ENCODE measurements at places on chromosomes 3 and 15.
A peak's percentile ranks its signal among the peaks of the same experiment; 100 is the strongest.

- DNase-seq, result no peak
Measured at GRCh38 chr3:106629215-106629832, 747.9 kb upstream of the CCDC54 start.

GRCh38 chr3:43913036-43913948, 222.6 kb downstream of the ABHD5 start:
- DNase-seq, result no peak

GRCh38 chr3:111605018-111605417, 9.9 kb upstream of the ZBED2 start:
- DNase-seq, result peak; percentile 79

GRCh38 chr3:50610992-50611463, 546 bp downstream of the CISH start:
- no peak for DNase-seq

DNA sequence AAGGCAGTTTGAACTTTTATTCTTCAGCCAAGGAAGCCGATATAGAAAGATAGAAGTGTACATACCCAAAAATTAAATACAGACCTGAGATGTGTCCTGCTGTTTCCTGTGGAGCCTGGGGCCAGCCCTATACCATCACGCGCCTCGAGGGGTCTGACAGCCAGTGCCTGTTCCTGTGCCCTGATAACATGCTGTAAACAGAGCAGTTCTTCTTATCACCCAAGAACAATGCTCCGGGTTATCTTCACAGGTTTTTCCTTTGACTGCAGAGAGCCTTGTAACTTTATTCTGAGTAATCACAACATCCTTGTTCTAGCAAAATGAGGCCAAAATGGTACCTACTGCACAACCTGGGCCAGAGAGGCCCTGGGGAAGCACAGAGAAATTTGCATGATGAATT, 289.7 kb upstream of the CHRM5 start:
- DNase-seq, result no peak

DNA sequence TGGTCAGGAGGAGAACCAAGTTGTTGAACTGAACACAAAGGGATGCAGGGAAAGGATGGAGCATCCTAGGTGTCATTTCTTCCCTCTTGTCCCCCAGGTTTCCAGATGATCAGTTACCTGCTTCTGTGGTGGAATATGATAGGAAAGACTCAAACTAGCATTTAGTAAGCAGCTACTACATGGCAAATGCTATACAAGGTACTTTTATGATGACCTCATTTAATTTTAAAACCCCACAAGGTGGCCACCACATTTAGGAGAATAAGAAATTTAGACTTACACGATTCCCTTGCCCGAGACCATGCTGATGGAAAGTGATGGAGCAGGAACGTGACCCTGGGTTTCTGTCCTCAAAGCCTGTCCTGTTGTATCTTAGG, 40.9 kb downstream of the CCR4 start:
- DNase-seq, result no peak

GRCh38 chr3:136626493-136626892, 125.7 kb downstream of the STAG1 start:
- DNase-seq, result peak; percentile 32

DNA sequence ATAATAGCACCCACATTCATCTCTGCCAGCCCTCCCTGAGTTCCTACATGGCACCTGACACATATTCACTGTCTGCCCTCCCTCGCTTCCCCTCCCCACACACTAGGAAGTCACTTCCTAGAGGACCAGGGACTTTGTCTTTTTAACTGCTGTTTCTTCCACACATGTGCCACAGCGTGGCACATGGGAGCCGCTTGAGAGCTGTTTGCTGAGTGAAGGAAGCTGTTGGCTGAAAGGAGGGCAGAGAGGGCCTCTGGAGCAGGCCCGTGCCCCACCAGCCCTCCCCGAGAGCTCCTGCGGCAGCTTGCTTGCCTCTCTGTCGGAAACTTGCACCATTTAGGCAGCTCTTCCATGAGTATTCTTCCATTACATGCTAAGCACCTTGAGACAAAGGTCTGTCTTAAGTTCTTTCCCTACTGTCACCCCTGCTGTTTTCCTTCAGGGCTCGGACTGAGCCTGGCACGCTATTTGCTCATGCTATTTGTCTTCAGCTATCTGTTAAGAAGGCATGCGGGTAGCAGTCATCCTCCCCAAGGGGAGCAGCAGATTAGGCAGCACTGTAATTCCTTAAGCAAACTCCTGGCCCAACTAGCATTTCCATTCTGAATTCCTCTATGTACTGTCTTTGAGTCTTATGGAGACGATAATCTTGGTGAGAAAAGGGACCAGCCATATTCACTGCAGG, 72.2 kb downstream of the CACNA1D start:
- DNase-seq, result no peak

GRCh38 chr3:11764931-11765363, 81.7 kb downstream of the TAMM41 start:
- DNase-seq, result peak; percentile 92

DNA sequence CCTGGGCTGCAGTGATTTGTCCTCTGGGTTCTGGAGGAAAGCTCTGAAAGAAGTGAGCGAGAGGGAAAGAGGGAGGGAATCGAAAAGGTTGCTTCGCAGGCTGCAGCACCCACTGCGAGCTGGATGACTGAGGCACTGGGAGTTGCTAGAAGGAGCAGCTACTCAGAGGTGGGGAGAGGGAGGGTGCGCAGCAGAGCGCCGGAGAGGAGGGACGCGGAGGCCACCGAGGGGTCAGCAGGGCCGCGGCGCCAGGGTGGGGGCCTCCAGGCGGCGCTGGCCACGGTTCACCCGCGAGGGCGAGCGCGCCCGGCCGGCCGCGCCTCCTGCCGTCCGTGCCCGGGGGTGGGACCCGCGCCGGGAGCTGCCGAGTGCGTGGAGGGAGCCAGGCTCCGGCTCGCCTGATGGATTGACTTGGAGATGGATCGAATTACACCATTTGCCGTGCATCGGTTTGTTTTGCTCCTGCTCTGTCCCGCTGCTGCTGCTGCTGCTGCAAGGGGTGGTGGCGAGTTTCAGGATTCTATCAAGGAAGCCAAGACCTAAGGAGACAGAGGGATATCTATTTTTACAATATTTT, at the start of gene SEMA6D:
SEMA6D (plus strand) TSS at position 470 of the 577 bp plus-strand sequence. CDS start 42,294 bp downstream, outside the sequence.
- DNase-seq, result peak; percentile 73

DNA sequence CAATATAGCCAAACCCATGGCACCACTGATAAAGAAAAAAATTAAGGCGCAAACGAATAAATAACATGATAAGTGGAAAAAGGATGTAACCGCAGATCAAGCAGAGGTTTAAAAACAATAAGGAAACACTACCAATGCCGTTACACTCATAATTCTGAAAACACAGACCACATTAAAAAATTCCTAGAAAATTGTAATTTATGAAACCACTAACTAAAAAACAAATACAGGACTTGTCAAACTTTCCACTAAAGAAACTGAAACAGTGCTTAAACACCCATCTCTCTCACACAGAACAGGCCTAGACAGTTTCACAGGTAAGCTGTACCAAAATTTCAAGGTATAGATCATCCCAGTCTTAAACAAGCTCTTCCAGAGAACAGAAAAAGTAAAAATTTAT, 28.4 kb downstream of the PCSK6 start:
- no peak for DNase-seq

- peak; percentile 63 for DNase-seq
Measured at GRCh38 chr15:39438799-39439592, 141.9 kb upstream of the THBS1 start.

DNA sequence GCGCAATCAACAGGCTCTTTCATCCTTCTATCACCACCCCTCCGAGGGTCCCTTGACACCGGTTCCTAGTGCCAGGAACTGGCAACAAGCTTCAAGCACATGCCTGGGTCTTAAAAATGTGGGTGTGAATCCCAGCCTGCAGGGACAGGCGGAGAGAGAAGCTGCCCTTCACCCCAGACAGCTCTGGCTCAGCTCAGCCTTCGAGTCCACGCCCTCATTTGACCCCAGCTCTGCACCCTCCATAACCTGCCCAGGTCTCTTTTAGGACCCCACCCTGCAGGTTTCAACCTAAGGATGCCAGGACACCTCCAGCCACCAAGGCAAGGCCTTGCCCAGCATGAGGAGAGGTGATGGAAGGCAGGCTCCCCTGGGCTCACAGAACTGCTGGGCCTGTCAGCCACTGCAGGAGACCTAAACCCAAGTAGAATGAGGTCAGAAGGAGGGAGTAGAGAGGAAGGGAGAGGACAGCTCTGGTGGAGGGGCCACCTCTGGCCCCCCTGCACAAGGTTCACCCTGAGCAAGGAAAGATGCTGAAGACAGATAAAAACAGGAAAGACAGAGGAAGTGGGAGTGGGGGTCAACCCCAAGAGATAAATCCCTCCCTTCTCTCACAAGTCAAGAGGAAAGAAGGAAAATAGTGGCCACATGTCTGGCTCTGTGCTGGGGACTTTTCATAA, 2.6 kb upstream of the LOXL1 start:
- DNase-seq, result no peak

GRCh38 chr15:77295446-77295845, 124.5 kb downstream of the PEAK1 start:
- no peak for DNase-seq

- no peak for DNase-seq
Measured at GRCh38 chr15:89813381-89814111, 1.1 kb downstream of the ANPEP start.

- DNase-seq, result no peak
Measured at GRCh38 chr3:134618478-134619300, 32.1 kb downstream of the KY start.

- DNase-seq, result no peak
Measured at GRCh38 chr15:75644376-75644775, 3.3 kb upstream of the SNX33 start.

DNA sequence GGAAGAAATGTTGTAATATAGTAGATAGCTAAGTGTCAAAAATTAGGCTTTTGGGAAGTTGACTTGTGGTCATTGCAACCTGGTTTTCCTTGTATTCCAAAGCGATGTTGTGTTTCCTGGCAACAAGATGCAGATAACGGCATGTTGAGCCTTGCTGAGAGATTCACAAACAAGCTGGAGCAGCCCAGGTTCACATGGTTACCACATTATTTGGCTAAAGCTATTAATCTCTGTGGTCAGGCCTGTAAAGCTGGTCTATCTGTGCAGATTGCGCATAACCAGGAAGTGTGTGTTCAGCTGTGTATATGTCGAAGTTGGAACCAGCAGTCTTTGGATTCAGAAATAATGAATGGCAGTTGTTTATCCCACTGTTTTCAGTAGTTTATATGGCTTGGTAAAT, 6.6 kb downstream of the TIPARP start:
- DNase-seq, result peak; percentile 88

DNA sequence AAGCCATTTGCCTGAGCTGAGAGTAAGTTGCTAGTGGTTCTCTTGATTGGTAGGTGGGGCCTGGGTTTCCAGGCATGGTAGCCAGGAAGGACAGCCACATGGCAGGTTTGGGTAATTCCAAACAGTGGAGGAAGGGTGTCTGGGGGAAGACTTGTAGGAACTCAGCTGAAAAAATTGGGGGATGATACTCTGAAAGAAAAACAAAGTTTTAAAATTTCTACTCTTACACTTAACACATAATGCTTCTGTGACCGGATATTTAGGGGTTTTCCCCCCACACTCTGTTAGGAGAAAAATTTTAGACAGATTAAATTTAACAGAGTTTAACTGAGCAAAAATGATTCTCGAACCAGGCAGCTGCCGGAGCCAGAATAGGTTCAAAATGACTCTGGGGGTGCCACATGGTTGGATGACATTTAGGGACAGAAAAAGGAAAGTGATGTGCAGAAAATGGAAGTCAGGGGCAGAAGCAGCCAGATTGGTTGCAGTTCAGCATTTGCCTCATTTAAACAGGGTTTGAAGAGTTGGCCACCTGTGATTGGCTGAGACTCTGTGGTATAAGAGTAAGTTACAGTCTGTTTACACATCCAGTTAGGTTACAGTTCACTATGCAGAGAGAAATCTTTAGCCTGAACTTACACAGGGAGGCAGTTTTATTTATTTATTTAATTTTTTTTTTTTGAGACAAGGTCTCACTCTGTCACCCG, 8.1 kb downstream of the B2M start:
- DNase-seq, result peak; percentile 25

GRCh38 chr3:132605374-132605792, 8.3 kb downstream of the ACKR4 start:
- no peak for DNase-seq

GRCh38 chr3:14141602-14142341, 16.9 kb downstream of the TMEM43 start:
- no peak for DNase-seq

- no peak for DNase-seq
Measured at GRCh38 chr3:126543457-126544061, 15.2 kb downstream of the C3orf22 start.

- no peak for DNase-seq
Measured at GRCh38 chr3:185661772-185662171, 75.7 kb downstream of the SENP2 start.

DNA sequence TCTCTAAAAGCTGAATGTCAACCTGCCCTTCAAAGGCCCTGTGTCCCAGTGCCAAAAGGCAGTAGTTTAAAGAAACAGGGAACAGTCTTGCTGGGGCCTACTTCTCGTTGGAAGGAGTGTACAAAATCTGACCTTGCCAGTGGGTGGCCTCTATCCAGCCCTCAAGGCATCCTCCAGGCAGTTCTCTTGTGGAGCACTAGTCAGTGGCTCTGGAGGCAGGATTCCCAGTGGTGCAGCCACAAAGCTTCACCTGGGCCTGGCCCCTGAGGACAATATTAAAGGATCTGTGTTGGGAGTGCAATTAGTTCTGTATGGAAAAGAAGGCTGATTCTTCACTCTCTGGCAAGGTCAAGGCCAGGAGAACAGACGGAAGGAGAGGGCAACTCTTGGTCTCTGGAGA, 237.8 kb upstream of the ADAMTS9 start:
- DNase-seq, result no peak

DNA sequence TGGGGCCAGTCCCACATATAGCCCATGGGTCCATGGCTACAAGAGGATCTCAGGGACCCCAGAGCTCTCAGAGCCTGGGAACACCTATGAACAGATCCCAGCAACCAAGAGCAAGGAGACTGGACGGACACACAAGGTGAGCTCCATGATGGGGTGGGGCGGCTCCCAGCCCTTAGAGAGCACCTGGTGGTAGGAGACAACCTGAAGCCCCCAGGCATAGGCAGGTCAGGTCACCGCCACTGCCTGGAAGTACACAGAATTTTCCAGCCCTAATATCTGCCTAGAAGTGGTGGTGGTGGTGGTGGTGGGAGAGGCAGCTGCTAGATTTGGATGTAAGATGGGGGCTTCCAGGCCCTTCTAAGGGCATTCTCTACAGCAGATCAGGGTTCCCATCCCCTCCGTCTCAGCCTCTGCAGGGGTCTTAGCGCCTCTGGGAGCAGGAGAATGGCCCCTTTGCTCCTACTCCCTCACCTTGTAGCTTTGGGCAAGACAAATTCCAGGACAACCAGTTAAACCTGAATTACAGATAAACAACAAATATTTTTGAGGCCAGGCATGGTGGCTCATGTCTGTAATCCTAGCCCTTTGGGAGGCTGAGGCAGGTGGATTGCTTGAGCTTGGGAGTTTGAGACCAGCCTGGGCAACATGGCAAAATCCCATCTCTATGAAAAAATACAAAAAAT, 9.2 kb downstream of the SH2D7 start:
- peak; percentile 36 for DNase-seq

DNA sequence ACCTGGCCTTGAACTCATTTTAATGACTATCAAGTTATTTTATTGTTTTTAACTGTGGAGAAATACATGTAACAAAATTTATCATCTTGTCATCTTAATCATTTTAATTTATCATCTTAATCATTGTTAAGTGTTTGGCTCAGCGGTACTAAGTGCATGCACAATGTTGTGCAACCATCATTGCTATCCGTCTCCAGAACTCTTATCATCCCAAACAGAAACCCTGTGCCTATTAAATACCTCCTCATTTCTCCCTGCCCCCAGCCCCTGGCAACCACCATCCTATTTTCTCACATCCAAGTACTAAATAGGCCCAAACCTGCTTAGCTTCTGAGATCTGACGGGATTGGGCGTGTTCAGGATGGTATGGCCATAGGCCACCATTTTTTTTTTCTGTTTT, 51.5 kb upstream of the UBP1 start:
- DNase-seq, result no peak

- DNase-seq, result no peak
Measured at GRCh38 chr3:144772372-144772771, 800.7 kb downstream of the DIPK2A start.

Measured in PC-3 (cell line).